ENCODE measurements at places on chromosomes 4 and X.

GRCh38 chrX:17737986-17738713 lies 857 bp downstream of the SCML1 start:
- DNase-seq: peak; percentile 1

GRCh38 chr4:84579403-84579776 lies 3.5 kb upstream of the CDS1 start:
- DNase-seq: no peak

DNA sequence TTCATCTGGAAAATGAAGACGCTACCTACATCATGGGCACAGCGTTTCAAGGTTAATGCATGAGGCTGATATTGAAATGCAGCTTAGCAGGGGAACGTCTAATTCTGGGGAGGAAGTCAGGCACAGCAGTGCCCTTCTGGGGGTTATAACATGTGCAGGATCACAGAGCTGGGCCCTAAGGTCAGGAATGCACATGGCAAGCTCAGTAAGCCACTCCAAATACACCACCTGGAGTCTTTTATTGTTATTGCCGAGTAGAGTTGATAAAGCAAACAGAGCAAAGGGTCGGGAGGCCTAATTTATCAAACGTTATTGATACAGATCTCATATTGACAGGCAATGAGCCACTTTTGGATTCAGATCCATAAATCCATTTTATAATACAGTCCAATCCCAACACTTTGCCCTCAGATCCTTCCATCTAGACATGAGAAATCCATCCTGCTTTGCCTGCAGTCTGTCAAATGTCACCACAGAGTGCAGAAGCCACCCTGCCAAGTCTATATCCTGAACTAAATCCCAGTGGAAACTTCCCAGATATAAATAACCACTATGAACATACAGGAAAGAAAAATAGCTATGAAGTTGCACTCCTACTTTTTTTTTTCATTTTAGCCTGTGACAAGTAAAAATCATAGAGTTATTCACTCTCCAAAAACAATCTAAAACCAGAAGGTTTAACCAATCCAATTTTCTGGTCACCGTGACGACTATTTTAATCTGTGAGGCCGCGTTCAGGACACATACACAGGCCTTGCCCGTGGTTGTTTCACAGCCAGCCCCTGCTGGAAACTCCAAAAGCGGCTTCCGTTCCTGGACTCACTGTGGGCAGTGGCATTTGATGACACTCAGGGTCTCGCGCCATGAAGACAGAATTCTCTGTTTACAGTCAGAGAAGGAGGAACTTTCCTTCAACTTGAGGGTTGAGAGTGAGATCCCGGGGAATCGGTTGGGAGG lies 335.4 kb downstream of the DHX15 start:
- DNase-seq: no peak

DNA sequence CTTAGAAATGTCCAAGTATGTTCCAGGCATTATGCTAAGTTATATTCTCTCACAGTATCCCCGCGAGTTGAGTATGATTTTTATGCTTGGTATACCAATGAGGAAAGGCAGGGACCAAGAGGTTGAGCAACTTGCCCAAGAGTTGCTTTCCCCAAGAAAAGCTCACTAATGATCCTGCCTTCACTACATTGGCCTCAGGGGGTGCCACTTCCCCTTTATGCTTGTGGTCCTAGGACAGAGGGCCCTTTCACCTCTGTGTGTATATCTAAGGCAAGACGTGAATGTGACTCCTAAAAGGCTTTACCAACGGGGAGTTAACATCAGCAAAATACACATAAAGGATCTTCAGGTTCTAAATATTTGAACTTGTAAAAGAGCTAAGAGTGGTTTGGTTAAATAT lies 164.4 kb upstream of the CPEB2 start:
- peak; percentile 60 for DNase-seq

DNA sequence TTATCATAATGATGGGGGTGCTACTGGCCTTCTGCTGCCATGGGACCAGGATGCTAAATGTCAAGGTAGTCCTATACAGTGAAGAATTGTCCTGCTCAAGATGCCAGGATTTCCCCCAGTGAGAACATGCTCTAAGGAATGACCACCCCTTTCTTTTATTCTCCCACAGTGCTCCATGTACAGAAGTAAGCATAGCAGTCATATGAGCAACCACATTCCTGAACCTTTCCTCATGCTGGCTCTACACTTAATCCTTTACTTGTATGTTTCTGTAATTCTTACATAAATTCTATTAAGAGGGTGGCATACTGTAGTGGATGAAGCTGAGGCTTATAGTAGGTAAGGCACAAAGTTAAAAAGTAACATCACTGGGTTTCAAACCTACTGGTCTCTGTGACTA lies 20.2 kb downstream of the CYP2U1 start:
- DNase-seq: no peak

- no peak for DNase-seq
These were observed 30.2 kb upstream of the GNPDA2 start for GRCh38 chr4:44756559-44756958.

DNA sequence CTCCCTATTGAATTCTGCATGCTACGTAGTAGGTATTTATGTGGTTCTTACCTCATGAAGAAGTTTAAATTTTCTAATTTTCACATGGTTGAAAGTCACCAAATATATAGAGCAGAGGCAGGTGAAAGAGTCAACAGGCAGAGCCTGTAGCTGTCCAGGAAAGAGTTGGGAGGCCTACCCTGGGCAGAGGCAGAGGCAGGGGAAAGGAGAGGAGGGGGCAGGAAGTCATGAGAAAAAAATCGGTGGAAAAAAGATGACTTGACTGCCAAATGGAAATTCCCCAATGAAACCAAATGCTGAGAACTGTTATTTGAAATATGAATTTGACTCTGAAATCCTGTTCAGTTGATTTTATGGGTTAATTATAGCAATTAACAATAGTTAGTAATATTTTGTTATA lies 23.1 kb upstream of the GPR34 start:
- no peak for DNase-seq

- no peak for DNase-seq
These were observed 99.2 kb downstream of the JADE1 start for GRCh38 chr4:128908735-128909134.

GRCh38 chr4:142940425-142941330 lies 94.6 kb upstream of the INPP4B start:
- no peak for DNase-seq

DNA sequence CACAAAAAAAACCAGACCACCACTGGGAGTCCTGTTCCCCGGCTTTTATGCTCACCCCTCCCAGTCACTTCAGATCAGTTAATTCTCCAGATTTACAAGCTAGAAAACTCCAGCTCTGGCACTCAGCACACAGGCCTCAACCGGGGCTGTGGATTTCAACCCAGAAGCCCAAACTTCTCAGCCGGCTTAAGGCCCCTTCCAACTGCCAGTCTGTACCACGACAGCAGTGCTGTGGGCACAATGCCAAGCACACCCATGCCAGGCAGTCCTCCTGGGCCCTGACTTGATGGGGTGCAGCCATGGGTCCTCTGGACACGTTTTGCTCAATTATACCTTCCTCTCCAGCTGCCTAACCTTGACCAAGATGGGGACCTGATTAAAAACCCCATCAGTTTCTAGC lies 12.2 kb downstream of the SOD3 start:
- no peak for DNase-seq

- peak; percentile 86 for DNase-seq
These were observed 82.9 kb downstream of the STOX2 start for GRCh38 chr4:183987987-183988392.

- no peak for DNase-seq
These were observed 16.0 kb downstream of the RTL3 start for GRCh38 chrX:78643096-78643495.

Measured in NB4 (cell line).